ENCODE measurements at places on chromosomes 5 and 9.

GRCh38 chr9:108816037-108816436 lies 39.7 kb downstream of the ACTL7B start:
- DNase-seq: peak; percentile 14

GRCh38 chr5:39419796-39420195 lies 5.0 kb downstream of the DAB2 start:
- DNase-seq: no peak

- DNase-seq: no peak
Observed at GRCh38 chr5:57537811-57538210, 55.2 kb upstream of the ACTBL2 start.

DNA sequence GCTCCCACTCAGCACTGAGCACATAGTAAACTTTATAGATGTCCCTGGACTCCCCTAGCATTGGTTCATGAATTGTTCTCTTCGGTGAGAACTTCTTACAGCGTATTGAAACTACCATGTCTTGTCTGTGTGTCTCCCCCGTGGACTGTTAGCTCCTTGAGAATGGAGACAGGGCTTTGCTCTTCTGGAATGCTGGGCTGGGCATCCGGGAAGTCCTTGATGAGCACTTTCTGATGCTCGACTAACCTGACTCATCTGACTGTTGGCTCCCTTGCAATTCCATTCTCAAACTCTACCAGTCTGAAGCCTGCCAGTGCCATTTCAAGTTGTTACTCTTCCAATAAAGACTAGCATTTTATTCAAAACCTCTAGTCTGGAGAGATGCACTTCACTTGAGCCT lies 15.0 kb upstream of the PFDN1 start:
- no peak for DNase-seq

GRCh38 chr9:136587145-136587943 lies 41.5 kb upstream of the NOTCH1 start:
- DNase-seq: peak; percentile 93

DNA sequence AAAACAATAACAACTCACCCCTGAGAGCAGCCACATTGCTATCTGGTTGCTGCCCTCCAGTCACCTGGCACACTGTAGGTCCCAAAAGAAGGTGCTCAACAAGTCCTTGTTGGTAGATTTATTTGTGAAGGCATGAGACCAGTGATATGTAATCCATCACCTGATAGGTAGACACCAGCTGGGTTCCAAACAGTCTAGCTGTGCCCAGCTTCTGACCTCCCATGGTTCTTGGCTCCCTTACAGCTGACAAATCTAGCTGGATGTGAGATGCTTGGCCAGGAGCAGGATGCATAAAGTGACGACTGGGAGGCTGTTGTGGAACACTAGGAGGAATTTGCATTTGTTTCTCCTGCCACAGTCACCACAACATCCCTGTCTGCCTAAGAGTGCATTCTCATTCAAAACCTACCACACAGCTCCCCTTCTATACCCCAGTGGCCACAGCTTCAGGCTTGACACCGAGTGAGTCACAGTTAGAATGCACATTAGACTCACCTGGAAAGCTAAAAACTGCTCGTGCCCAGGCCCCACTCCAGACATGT lies 7.8 kb upstream of the VLDLR start:
- DNase-seq: no peak

DNA sequence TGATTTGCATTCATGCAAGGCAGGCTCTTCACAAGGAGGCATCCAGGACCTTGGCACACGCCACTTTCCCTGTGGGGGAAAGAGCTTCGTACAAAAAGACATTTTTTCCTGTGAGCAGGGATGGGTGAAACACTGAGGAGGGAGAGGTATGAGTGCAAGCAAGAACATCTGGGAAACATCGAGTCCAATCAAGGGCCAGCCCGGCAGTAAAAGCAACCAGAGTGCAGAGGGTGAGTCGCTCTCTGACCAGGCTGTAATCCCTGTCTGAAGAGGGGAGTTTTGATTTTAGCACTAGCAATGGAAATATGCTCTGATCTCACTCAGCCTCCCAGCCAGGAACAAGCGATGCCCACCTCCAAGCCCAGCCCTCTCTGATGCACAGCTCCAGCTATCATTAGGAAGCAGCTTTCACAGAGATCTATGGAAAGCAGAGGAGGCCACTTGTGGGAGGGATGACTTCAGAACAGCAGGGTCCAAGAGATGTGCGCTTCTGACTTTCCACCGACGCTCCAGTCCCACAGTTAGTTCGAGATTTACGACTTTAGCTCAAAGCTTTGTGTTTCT lies 211.0 kb upstream of the ADAMTS16 start:
- no peak for DNase-seq

DNA sequence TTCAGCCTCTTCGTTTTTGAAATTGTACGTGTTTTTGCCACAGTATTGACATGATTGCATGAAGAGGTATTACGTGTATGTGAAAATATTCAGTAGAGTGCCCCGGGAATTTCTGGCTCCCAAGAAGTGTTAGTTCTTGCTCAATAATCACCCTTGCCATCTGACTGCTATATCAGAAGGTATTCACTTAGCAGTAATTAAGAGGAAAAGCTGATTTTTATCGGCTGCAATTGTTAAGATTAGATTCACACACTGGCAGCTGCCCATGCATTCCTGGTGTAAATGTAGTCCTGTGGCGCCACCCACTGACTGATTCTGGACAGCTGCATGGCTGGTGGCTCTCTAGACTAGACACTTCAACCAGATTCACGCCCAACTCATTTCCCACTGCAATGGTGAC lies 440.1 kb upstream of the ADAMTS16 start:
- DNase-seq: peak; percentile 79

- no peak for DNase-seq
Observed at GRCh38 chr9:107443786-107444185, 45.8 kb downstream of the KLF4 start.

GRCh38 chr9:13568405-13568804 lies 288.9 kb upstream of the MPDZ start:
- peak; percentile 98 for DNase-seq

GRCh38 chr5:2857837-2858236 lies 106.4 kb upstream of the IRX2 start:
- no peak for DNase-seq

- no peak for DNase-seq
Observed at GRCh38 chr5:149161026-149161687, 19.9 kb downstream of the ABLIM3 start.

DNA sequence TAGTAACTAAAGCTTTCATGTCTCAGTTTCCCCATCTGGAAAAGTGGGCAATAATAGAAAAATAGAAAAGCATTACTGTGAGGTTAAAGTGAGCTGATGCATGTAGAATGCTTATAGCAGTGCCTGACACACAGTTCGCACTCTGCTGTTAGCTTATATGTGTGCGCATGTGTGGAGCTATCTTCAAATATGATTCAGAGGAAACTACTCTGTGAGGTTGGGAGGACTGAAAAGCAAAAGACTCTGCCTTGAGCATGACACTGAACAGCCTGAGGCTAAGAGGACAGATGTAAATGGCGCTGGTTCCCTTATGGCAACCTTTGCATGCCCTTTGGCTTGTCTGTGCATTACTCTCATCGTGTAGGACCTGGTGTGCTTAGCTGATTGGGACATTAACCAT lies 19.4 kb downstream of the NTRK2 start:
- no peak for DNase-seq

DNA sequence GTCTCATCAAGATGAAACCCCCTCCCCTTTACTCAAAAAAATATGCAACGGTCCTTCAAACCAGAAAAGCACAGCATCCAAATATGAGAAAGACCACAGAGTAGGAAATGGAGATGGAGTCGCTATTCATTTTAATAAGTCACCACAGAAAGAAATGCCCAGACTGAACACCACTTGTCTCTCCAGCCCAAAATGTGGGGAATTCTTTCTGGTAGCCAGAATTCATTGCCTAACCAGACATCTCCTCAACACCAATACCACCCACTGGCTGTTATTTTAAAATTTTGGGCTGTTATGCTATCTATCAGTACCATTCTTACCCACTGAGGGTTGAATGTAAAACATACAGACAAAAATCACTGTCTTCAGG lies 100.1 kb downstream of the SUSD1 start:
- no peak for DNase-seq

GRCh38 chr5:120430572-120430971 lies 33.5 kb upstream of the PRR16 start:
- DNase-seq: no peak

- no peak for DNase-seq
Observed at GRCh38 chr5:103327893-103328292, 69.3 kb downstream of the MACIR start.

DNA sequence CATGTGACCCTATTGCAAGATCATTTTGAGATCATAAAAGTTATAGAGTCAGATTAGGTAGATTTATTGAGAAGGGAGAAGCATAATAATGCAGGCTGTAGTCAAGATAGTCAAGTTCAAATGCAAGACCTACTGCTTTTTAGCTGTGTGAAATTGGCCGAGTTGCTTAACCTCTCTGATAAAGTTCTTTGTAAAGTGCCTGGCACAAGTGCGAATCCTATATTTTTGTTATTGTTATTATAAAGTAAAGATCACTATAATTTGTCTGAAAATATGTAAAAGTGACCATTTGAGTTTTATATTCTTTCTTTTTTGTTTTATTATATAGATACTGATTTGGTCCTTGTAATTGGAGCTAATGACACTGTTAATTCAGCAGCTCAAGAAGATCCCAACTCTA lies 99.3 kb downstream of the NNT start:
- no peak for DNase-seq

- no peak for DNase-seq
Observed at GRCh38 chr9:20564650-20565049, 57.6 kb downstream of the MLLT3 start.

GRCh38 chr5:94745786-94746730 lies 127.6 kb downstream of the SLF1 start:
- DNase-seq: no peak

DNA sequence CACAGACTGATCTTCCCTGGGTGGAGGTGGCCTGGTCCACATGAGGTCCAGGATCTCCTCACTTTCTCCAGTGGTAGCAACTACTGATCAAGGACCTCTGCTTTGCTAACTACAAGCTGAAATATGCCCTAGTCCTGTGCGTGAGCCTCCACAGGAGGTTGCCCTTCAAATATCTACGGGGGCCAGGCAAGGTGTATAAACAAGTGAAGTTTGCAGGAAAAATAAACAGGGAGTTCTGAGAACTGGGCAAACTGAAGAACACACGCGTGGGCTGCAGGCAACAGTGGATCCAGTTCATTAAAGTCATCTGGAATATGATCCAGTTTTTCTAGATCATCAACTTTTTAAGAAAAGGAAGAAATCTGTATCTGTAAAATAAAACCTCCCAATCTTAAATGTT lies 167.5 kb upstream of the NR3C1 start:
- no peak for DNase-seq

- no peak for DNase-seq
Observed at GRCh38 chr5:137142346-137142745, 356.8 kb downstream of the SPOCK1 start.

GRCh38 chr9:72202009-72202408 lies 52.8 kb downstream of the GDA start:
- no peak for DNase-seq

- peak; percentile 57 for DNase-seq
Observed at GRCh38 chr5:172713113-172713808, 57.7 kb downstream of the DUSP1 start.

- no peak for DNase-seq
Observed at GRCh38 chr5:103617090-103617489, 54.5 kb upstream of the NUDT12 start.

DNA sequence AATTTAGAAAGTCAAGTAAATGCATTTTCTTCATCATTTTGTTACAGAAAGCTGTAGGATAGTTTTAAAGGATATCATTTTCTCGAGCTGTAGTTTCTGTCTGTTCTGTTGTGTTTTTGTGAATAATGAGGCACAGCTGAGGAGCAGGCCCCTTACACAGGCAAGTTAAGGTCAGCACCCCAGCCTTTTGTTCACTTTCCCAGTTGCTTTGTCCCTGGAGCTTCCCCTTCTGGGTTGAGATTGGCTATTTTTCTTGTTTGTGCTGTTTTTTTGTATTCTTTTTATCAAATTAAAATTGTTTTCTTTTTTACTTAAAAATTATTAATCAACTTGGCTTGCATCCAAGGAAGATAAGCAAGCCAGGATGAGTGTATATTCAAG lies 213.8 kb upstream of the ACTBL2 start:
- DNase-seq: no peak

DNA sequence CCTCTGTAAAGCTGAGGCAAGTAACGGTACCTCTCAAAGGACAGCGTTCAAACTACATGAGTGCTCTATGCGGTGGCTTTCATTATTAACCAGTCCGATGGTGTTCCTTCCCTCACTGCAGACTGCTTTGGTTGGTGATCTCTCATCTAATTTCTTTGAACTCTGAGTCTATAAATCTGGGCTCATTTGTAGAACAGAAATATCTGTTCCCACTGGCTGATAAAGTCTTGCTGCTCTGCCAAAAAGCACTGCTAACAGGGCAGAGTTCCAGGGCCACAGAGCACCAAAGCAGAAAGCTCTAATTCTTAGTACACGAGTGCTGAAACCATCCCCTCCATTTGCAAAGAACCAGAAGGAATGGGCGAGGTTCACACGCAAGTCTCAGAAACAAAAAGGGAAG lies 81.9 kb downstream of the MED27 start:
- no peak for DNase-seq

DNA sequence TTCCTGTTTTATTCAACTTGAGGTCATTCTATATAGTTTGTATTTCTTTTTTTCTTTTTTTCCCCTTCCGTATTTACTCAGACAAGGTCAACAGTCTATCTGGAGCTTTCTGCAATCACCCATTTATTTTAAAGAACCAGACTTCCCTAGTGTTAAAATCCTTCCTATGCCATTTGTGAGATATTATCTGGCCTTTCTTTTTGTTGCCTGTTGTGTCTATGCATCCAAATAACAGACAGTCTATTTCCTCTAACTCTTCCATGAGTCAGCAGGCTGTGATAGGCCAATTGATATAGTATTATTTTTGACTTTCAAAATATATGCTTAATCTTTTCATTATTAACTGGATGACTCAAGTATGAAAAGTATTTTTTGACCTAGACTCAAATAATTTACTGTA lies 291.2 kb upstream of the PTPRD start:
- DNase-seq: peak; percentile 87

- DNase-seq: no peak
Observed at GRCh38 chr5:168995024-168995423, 305.9 kb downstream of the SLIT3 start.

DNA sequence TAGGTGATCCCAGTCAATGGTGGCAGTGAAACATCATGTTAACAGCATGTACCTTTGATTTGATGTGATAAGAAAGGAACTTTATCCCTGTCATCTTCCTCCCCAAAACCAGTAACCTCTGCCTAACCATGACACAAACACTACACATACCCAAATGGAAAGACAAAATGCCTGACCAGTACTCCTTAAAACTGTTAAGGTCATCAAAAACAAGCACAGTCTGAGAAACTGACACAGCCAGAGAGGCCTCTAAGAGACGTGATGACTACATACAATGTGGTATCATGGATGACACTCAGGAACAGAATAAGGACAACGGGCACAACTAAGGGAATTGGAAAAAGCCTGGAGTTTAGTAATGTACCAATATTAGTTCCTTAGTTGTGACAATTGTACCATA lies 3.9 kb upstream of the IL5 start:
- no peak for DNase-seq

DNA sequence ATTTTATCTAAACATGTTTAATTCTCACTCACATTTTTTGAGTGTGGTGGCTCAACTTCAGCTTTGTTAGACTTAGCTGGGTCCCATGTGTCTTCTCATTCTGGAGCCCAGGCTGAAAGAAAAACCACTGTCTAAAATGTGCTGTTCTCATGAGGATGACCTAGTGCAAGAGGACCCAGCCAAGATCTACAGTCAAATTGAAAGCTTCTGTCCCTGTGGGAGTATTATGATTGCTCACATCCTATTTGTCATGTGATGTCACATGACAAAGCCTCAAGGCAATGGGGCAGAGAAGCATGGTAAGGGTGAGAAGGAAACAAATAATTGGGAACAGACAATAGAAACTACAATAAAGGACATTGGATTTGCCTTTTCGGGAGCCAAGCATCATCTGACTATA lies 113.4 kb upstream of the ASTN2 start:
- DNase-seq: no peak

Measured in OCI-M1 (cell line).